ENCODE measurements at places on chromosomes 4 and X.

GRCh38 chr4:15558561-15558960 is 88.9 kb downstream of the CC2D2A start:
- no peak for DNase-seq

DNA sequence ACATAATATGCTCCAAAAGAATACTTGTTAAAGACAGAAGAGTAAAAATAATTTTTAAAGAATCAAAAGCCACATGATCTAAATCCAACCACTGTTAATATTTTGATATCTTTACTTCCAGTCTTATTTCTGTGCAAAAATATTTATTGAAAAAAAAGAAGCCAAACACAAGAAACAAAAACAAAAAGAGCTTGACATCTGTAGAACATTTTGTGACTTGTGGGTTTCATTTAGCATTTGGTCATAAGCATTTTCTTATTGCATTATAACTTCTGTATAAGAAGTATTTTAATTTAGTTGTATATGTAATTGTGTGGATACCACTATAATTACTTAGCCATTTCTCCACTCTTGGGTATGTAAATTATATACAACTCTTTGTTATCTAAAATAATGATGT is 63.1 kb downstream of the DIPK2B start:
- DNase-seq, result no peak

DNA sequence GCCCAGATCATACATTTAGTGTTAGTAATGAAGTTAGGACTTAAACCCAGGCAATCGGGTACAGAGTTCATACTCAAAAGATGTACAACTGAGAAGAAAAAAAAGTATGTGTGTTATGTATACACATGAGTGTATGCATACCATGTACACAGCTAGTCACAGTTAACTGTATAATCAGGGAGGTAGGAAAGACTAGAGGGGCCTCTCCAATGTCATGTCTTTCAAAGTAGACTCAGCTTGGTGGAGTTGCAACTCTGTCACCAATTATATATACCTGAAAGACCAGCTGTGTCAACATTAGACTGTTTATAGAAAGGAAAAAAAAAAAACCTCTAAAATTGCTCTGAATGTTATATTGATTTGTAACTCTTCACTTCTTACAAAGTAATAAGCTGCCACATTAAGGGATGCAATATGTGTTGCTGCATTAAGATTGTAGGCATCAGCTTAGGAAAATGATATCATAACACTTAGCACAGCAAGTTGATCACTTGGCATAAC is 167.5 kb downstream of the DCTD start:
- DNase-seq, result no peak

- no peak for DNase-seq
Observed at GRCh38 chr4:159171287-159171686, 68.4 kb downstream of the RAPGEF2 start.

- DNase-seq, result no peak
Observed at GRCh38 chrX:120316587-120317283, 5.5 kb upstream of the TMEM255A start.
